Occipital lobe (tissue), 3 donors: ENCODE measurements at places on chromosomes 16 and 17. TPM values are rescaled to one million over a fixed set of nuclear protein-coding genes. Genes with fewer than 3 reads are reported as not detected.

DNA sequence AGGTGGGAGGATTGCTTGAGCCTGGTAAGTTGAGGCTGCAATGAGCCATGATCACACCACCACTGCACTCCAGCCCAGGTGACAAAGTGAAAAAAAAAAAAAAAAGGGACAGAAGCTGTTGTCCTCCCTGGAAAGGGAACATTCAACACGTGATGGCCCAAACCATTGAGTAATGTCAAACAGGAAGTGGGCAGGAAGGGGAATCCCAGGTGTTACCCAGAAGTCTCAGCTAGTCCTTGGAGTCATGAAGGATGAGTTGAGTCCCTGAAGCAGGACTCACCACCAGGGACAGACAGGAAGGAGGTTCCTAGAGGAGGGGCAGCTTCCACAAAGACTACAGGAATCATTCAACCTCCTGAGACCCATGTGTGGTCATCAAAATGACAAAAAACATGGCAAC lies 19.8 kb upstream of the CMIP start:
- DNase-seq, result no peak

GRCh38 chr17:28317099-28317965 lies 1.7 kb upstream of the TMEM97 start:
- DNase-seq, result no peak

- no peak for DNase-seq
Measured at GRCh38 chr16:75420987-75421819, 12.1 kb downstream of the CFDP1 start.

The TRAPPC2L gene
- 30.4 TPM for total RNA-seq

The PMFBP1 gene
- 2.5 TPM for total RNA-seq

The CRISPLD2 gene
- total RNA-seq, result 2.7 TPM

The CCL17 gene
- not detected for total RNA-seq
